ENCODE measurements at places on chromosomes 1 and 21. TPM values are rescaled to one million over a fixed set of nuclear protein-coding genes. Genes with fewer than 3 reads are reported as not detected.

Gene CFHR4
- not detected for total RNA-seq

Gene RRP1
- total RNA-seq: 24.6 TPM

Gene RNU1-3
- under 0.01 TPM for total RNA-seq

Gene C1orf94
- total RNA-seq: not detected

Gene SPATA45
- not detected for total RNA-seq

Data from smooth muscle cell of the pulmonary artery (primary cell).